ENCODE measurements at places on chromosomes 6 and 20.

DNA sequence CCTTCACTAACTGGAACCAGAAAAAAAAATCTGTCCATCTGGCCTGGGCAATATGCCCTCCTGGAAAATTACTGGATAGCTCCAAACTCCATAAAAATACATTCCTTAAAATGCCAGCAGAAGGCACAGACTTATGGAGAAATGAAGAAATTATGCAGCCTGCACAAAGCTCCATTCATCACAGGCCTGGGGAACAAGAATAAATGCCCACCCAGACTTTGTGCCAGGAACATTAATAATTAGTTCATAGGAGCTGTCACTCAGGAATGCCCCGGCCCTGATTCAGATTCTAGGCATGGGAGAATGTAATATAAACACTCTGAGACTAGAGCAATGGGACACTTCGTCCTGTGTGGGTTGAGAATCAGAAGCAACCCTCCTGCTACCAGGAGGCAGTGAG lies 199.3 kb downstream of the OTOR start:
- H3K4me3 ChIP-seq = no peak overlapping the region
- H3K4me1 ChIP-seq = peaks cover 5% of the 10 kb centered on the region
- H3K27me3 ChIP-seq = no peaks in the 10 kb centered on the region
- H3K27ac ChIP-seq = peak overlapping the region; percentile 19
- H3K36me3 ChIP-seq = no peaks in the 10 kb centered on the region
- DNase-seq = no peak

GRCh38 chr20:32429745-32430360 lies 71.7 kb downstream of the ASXL1 start:
- H3K27ac ChIP-seq = no peak overlapping the region
- no peak for DNase-seq
- no peaks in the 10 kb centered on the region for H3K27me3 ChIP-seq
- peaks cover 7% of the 10 kb centered on the region for H3K4me1 ChIP-seq

DNA sequence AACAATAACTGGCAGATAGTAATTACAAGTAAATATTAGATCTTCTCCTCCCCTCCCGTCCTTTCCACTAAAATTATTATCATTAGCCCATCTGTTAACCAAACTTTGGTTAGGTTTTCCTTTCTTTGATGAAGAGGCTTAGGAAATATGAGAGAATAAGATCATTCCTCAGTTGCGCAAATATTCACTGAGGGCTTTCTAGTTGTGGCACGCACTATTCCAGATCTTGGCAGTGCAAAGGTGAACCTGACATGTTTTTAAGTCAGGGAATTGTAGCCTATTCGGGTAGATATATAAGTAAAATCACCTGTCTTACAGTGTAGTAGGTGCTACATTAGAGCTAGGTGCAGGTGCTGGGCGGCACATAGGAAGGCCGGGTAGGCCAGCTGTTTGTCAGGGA lies 31.1 kb downstream of the RNF217 start:
- no peak for DNase-seq
- H3K4me1 ChIP-seq = no peaks in the 10 kb centered on the region
- H3K4me3 ChIP-seq = no peak overlapping the region
- no peak overlapping the region for H3K27ac ChIP-seq
- no peaks in the 10 kb centered on the region for H3K27me3 ChIP-seq

GRCh38 chr6:149755300-149756260 lies 6.0 kb downstream of the PCMT1 start:
- no peak overlapping the region for H3K4me3 ChIP-seq
- H3K36me3 ChIP-seq = no peaks in the 10 kb centered on the region
- H3K4me1 ChIP-seq = peaks cover 7% of the 10 kb centered on the region
- no peak overlapping the region for H3K27ac ChIP-seq

DNA sequence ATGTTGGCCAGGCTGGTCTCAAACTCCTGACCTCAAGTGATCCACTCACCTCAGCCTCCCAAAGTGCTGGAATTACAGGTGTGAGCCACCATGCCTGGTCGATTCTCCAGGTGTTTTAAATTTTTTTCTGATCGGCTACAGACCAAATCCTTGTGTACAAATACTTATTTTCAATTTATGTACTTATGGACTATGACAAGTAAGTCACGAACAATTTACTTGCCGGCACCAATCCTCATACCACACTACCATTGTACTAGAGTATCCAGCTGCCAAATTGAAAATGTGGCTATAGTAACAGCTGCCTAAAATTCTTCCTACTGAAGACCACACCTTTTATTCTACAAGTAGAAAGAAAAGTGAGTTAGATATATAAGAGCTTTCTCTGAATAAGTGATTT lies 26.9 kb downstream of the LIN28B start:
- H3K4me3 ChIP-seq = no peak overlapping the region
- H3K36me3 ChIP-seq = no peaks in the 10 kb centered on the region
- no peak for DNase-seq
- H3K4me1 ChIP-seq = no peaks in the 10 kb centered on the region
- H3K27me3 ChIP-seq = no peaks in the 10 kb centered on the region
- H3K27ac ChIP-seq = no peak overlapping the region

DNA sequence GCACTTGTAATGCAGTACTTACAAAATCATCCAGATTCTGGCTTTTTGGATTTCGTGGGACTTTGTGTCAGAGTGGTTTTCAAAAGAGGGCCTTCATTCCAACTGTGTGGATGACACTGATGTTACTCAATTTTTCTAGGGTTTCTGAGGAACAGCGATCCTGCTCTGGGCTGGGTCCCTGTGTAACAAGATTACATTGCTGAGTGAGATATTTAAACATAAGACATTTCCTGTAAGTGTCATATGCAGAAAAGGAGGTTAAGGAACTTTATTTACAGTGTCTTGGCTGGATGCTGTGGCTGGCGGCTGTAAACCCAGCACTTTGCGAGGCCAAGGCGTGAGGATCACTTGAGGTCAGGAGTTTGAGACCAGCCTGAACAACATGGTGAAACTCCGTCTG lies 6.7 kb downstream of the ZFAND3 start:
- DNase-seq = no peak
- H3K4me3 ChIP-seq = no peak overlapping the region
- no peaks in the 10 kb centered on the region for H3K27me3 ChIP-seq
- H3K4me1 ChIP-seq = peaks cover 64% of the 10 kb centered on the region

DNA sequence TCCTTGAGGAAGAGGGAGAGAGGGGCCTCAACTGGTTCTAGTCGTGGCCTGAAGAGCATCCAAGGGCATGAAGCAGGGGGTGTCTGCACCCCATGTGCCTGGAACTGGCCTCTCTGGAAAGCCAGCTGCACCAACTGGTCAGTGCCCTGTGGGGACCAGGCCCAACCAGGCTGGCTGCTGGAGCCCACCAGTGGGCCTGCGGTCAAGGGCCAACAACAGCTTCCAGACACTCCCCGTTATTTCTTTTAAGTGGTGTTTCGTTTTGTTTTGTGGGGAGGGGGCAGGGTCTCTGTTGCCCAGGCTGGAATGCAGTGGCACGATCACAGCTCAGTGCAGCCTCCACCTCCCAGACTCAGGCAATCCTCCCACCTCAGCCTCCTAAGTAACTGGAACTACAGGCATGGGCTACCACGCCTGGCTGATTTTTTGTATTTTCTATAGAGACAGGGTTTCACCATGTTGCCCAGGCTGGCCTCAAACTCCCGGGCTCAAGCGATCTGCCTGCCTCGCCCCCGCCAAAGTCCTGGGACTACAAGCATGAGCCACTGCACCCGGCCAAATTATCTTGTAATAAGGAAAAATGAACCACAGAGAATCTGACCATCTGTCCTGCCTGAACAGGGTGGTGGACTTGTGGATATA lies 11.9 kb upstream of the C20orf144 start:
- peaks cover 45% of the 10 kb centered on the region for H3K4me1 ChIP-seq
- no peaks in the 10 kb centered on the region for H3K27me3 ChIP-seq
- DNase-seq = no peak
- no peaks in the 10 kb centered on the region for H3K36me3 ChIP-seq

DNA sequence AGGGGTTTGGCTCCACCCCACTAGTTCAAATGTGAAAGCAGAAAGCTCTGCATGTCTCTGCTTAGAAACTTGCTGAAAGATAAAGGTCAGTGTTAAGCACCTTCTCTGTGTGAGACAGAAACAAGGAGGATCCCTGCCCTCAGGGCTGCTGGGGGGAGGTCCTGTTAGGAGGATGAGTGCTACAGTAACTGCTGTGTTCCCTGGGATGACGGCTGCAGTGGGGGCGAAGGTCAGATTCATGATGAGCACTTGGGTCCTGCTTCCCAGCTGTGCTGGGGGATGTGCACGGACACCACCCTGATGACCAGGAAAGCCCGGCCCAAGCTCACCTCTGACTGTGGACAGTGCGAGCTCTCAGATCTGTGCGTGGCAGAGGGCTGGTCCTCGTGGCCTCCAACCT lies 252.6 kb downstream of the DLL1 start:
- no peaks in the 10 kb centered on the region for H3K27me3 ChIP-seq
- H3K36me3 ChIP-seq = no peaks in the 10 kb centered on the region
- no peaks in the 10 kb centered on the region for H3K4me1 ChIP-seq
- H3K27ac ChIP-seq = no peak overlapping the region
- no peak overlapping the region for H3K4me3 ChIP-seq

GRCh38 chr20:325889-326644 lies 715 bp downstream of the SOX12 start:
- peak; percentile 62 for DNase-seq
- H3K4me3 ChIP-seq = peak overlapping the region; percentile 6
- no peaks in the 10 kb centered on the region for H3K36me3 ChIP-seq
- H3K4me1 ChIP-seq = peaks cover 39% of the 10 kb centered on the region
- peak overlapping the region; percentile 94 for H3K27ac ChIP-seq
- no peaks in the 10 kb centered on the region for H3K27me3 ChIP-seq

GRCh38 chr6:128074567-128074966 lies 173.7 kb upstream of the THEMIS start:
- no peaks in the 10 kb centered on the region for H3K4me1 ChIP-seq
- no peak overlapping the region for H3K4me3 ChIP-seq

GRCh38 chr6:118656847-118657451 lies 5.6 kb upstream of the CEP85L start:
- no peak for DNase-seq
- no peak overlapping the region for H3K4me3 ChIP-seq
- H3K36me3 ChIP-seq = no peaks in the 10 kb centered on the region
- no peak overlapping the region for H3K27ac ChIP-seq

DNA sequence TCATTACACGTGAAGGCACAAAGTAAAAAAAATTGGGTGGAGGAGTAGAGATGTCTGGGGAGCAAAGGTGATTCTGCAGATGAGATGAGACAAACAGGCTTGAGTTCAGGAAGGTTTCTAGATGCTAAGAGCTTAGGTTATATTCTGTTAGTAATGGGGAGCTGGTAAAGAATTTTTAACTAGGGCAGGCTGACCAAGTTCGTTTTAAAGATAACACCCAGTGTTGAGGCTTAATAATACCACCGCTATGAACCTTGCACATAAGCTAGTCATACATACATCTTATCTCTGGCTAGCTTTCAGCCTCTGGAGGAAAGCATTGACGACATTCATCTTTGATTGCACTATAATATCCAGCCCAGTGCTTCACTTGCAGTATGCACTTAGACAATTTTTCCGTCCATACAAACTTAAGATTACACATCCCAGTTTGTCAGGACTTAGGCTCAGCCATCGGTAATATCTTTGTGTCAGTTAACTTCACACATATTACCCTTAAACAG lies 12.1 kb downstream of the NHSL1 start:
- DNase-seq = no peak
- H3K27ac ChIP-seq = no peak overlapping the region
- H3K4me1 ChIP-seq = peaks cover 21% of the 10 kb centered on the region
- no peaks in the 10 kb centered on the region for H3K27me3 ChIP-seq

DNA sequence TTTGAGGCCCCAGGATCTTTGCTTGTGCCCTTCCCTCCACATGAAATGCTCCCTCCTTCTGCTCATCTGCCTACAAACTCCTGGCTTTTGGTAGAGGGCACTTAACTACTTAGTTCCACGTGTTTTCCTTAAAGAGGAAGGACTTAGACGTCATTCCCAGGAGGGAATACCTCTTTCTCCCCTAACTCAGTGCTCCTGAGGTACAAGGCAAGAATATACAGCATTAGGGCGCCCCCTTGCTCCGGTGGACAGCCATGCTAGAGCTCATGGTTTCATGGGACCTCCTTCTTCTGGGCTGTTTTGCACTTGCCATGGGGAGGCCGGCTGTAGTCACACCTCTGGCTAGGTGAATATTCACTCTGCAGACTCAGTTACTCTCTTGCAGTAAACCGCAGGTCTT lies 93.8 kb upstream of the LY86 start:
- no peaks in the 10 kb centered on the region for H3K4me1 ChIP-seq
- peak; percentile 49 for DNase-seq
- no peak overlapping the region for H3K27ac ChIP-seq
- H3K27me3 ChIP-seq = no peaks in the 10 kb centered on the region
- no peaks in the 10 kb centered on the region for H3K36me3 ChIP-seq

GRCh38 chr6:133595111-133595761 lies 293.7 kb upstream of the TCF21 start:
- H3K27ac ChIP-seq = no peak overlapping the region
- H3K27me3 ChIP-seq = peaks cover 3% of the 10 kb centered on the region
- H3K36me3 ChIP-seq = no peaks in the 10 kb centered on the region
- no peak for DNase-seq

DNA sequence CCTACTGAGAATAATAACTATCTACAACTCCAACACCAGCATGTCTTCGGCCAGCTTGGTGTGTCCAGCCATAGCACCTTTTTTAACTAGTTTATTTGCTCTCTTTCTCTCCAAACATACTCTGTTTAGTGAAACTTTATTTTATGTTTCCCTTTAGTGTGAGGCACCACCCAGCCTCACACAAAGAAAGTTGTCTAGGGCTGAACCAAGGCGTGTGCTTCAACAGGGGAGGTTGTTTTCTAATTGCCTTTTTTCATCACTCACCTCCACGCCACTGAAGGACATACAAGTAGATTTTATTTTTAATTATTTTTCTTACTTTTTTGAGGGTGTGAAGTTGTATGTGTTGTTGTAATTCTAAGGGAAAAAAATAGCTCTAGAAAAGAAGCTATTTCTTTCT lies 125.6 kb upstream of the MARCKS start:
- no peak overlapping the region for H3K27ac ChIP-seq
- DNase-seq = no peak
- no peaks in the 10 kb centered on the region for H3K27me3 ChIP-seq
- no peak overlapping the region for H3K4me3 ChIP-seq
- H3K36me3 ChIP-seq = no peaks in the 10 kb centered on the region

All from body of pancreas (tissue), 4 donors.